MM.1S (cell line): ENCODE measurements at places on chromosomes 2 and 18.

- no peak for DNase-seq
These were observed 27.6 kb downstream of the RNU4ATAC start for GRCh38 chr2:121558329-121558728.

- no peak for DNase-seq
These were observed 74.9 kb downstream of the ORC4 start for GRCh38 chr2:147945660-147946059.

- no peak for DNase-seq
These were observed 202.4 kb downstream of the FHOD3 start for GRCh38 chr18:36499938-36500337.

DNA sequence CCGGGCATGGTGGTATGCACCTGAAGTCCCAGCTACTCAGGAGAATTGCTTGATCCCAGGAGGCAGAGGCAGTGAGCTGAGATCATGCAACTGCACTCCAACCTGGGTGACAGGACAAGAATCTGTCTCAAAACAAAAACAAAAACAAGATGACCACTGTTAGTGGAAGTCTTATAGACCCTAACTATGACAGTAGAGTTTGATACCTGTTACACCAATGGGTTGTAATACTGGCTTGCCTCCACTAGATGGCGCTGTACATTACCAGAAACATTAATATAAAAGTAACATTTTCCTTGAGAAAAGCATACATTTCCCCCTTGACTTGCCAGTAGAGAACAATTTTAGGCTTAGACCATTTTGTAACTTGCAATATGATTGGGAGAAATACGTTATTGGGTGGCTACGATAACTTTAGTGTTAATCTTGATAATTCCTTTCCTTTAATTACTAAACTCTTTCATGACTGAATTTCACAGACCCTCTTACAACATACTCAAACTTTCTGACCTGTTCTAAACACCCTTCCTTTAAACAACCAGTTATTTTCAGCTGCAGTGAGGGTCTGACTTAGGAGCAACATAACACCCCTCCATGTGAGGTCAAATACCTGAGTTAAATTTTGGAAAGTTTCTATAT, 19.5 kb downstream of the SLC25A52 start:
- peak; percentile 51 for DNase-seq

DNA sequence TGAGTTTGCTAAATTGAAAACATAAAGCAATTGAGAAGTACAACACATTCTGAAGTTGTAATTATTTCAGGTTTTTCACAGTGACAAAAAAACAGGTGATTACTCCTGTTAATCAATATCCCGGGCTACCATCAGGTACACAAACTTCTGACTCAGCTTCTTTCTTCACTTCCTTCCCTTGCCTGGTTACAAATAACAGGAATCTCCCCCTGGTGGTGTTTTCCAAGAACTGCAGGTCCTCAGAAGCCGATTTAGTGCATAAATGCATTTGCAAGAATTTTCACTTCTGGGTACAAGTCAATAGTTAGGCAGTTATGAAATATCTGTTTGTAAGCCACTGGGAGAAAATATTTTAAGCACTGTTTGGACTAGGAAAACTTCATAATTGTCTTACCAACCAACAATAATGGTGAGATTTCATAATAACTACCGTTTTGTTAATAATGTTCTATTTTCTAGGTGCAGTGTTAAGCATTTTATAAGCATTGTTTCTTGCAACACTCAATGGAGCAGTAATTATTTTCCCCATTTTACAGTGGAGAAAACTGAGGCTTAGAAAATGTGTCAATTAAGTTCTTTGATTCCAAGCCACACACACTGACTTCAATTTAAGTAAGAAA, 12.4 kb upstream of the GMCL1 start:
- peak; percentile 89 for DNase-seq

- no peak for DNase-seq
These were observed 67.1 kb upstream of the EPAS1 start for GRCh38 chr2:46230115-46230571.

GRCh38 chr2:222563936-222564335, 92.0 kb downstream of the FARSB start:
- DNase-seq = no peak

- DNase-seq = no peak
These were observed 10.5 kb downstream of the CHMP1B start for GRCh38 chr18:11861583-11862288.

- DNase-seq = peak; percentile 84
These were observed 515 bp upstream of the PLEKHB2 start for GRCh38 chr2:131104487-131105155.

DNA sequence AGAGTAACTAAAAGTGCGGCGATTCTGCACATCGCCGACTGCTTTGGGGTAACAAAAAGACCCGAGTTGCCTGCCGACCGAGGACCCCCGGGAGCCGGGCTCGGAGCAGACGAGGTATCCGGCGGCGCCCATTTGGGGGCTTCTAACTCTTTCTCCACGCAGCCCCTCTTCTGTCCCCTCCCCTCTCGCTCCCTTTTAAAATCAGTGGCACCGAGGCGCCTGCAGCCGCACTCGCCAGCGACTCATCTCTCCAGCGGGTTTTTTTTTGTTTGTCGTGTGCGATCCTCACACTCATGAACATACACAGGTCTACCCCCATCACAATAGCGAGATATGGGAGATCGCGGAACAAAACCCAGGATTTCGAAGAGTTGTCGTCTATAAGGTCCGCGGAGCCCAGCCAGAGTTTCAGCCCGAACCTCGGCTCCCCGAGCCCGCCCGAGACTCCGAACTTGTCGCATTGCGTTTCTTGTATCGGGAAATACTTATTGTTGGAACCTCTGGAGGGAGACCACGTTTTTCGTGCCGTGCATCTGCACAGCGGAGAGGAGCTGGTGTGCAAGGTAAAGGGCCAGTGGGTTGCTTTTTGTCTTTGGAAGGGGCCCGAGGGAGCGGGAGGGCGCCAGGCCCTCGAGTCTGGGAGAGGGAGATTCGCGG, 1.4 kb downstream of the TRIB2 start:
- DNase-seq = peak; percentile 34
